ENCODE measurements at places on chromosomes 2 and 18.

DNA sequence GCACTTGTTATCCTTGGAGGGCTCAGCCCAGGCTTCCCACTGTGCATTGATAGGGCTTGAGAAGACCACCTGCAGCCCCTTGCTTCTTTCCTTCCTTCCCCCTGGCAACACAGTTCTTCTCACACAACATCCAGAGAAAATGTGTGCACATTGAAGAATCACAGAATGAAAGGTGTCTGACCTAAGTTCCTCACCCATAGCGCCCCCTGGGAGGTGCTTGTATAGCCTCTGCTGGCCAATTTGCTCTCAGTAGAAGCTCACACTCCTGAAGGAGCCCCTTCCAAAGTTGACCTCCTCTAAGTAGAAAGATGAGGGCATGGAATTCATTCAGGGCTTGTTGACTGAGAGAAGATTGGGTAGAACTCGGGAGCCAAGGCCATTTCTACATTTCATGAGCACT is 758.4 kb upstream of the KLHL29 start:
- no peak for DNase-seq

- DNase-seq: no peak
These were observed 246.6 kb downstream of the EIPR1 start for GRCh38 chr2:3130889-3131635.

GRCh38 chr2:196399722-196400691 is 228.6 kb upstream of the STK17B start:
- no peak for DNase-seq

DNA sequence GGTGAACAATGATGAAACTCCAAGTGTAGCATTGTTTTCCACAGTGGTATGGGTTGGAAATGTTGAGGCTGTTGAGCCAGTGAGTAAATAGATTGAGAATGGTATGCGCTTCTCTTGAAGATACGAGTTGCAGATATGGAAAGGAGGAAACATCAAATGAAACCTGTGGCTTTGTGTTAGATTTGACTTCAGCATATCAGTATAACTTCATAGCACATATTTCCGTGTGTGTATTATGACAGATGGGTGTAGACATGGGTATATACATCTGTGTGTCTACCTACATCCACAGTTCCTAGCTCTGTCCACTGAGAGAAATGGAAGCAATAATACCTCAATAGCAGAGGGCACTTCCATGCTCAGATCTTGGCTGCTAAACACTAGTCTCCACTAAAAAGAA is 8.0 kb downstream of the SNED1 start:
- DNase-seq: no peak

- DNase-seq: no peak
These were observed 219.5 kb upstream of the SKOR2 start for GRCh38 chr18:47470941-47471340.

DNA sequence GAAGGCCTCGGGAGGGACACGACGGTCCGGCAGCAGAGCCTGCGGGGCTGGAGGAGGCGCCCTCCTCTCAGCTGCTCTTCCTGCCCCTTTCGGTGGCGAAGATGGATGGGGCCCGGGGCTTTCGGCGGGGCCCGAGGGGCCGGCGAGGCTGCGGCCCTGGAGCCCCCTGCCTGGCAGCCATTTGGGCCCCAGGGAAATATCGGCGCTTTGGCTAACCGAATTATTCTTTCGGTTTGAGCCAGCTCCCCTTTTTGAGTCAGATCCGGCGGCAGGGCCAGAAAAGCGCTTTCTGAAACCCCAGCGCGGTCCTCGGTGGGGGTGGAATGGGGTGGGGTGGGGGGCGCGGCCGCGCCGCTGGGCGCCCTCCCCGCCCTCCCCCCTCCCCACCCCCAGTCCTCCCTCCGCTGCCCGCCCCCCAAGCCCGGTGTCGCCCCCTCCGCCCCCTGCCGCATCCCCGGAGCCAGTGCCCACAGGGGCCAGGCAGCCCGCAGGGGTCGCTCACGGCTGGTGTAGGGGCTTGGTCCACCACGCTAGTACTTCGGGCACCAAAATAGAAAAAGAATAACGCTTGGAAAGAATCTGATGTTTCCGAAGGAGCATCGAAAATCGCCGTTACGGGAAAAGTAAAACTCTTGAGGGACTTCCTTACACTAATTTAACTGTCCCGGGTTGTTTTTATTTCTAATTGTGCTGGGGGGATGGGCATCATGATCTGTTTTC is 9.1 kb upstream of the ARID5A start:
- no peak for DNase-seq

Data from NCI-H1694 treated with DMSO at 0.1 percent for 48 hours (cell line).